ENCODE measurements at places on chromosomes 13 and 19.

- DNase-seq, result peak; percentile 51
Observed at GRCh38 chr19:41876847-41877832, at the start of gene CD79A. TSS of gene CD79A (plus strand) at chr19:41877279. CDS start at chr19:41877305, 26 bp downstream.

DNA sequence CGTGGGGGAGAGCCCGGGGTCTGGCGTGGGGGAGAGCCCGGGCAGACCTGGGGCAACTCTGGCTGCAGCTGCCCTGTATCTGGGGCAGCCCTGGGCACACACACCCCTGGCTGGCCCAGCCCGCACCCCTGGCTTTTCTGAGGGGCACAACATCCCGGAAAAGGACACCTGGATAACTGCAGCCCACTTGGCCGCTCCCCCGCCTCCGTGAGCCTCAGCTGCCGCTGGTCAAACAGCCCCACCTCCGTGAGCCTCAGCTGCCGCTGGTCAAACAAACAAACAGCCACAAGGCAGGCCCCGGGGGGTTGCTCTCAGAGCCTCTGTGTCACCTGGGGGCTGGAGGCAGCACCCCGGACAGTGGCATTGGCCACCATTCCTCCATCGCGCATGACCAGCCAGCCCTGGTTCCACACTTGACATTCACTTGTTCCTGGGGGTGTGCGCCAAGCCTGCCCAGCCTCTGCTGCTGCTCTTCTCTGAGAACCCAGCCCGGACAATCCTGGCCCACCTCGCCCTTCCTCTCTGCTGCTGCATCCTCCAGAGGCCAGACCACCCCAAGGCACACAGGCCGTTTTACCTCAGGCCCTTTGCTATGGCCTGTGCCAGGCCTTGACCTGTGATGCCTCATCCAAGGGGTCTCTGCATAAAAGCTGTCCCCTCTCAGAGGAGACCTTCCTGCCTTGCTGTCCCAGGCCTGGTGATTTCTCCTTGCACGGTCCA lies 19.9 kb downstream of the CEBPG start:
- DNase-seq, result no peak

- DNase-seq, result no peak
Observed at GRCh38 chr19:30113186-30113585, 171.1 kb downstream of the URI1 start.

- DNase-seq, result peak; percentile 67
Observed at GRCh38 chr13:25292301-25292700, 5.0 kb upstream of the MTMR6 start.

GRCh38 chr19:17095141-17095919 lies 19.8 kb downstream of the MYO9B start:
- no peak for DNase-seq

- DNase-seq, result no peak
Observed at GRCh38 chr19:13020002-13020414, 24.7 kb downstream of the NFIX start.

DNA sequence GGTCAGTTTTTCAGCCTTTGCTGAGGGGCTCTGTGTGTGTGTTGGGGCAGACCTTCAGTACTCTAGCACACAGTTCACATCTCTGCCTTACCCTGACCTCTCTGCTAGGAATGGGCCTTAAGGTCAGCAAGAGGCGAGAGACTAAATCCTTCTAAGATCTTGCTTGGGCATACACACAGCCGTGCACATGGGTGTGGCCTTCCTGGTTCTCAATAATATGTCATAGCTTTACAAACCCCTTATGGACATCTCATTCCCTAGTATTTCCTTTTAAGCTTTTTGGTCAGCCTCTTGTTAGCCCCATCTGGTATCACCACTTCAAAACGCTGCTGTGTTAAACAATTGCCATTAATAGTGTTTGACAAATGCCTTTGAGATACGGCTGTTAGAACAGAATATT lies 69.4 kb upstream of the SPATA13 start:
- no peak for DNase-seq

- DNase-seq, result no peak
Observed at GRCh38 chr13:102484329-102484728, 82.5 kb upstream of the FGF14 start.

- DNase-seq, result peak; percentile 45
Observed at GRCh38 chr13:49424011-49424560, 19.8 kb downstream of the CAB39L start.

GRCh38 chr13:71306821-71307220 lies 560.2 kb downstream of the DACH1 start:
- no peak for DNase-seq

- DNase-seq, result no peak
Observed at GRCh38 chr13:42883142-42883541, 101.8 kb downstream of the FAM216B start.

GRCh38 chr13:62625214-62625881 lies 1209.7 kb upstream of the PCDH20 start:
- DNase-seq, result no peak

DNA sequence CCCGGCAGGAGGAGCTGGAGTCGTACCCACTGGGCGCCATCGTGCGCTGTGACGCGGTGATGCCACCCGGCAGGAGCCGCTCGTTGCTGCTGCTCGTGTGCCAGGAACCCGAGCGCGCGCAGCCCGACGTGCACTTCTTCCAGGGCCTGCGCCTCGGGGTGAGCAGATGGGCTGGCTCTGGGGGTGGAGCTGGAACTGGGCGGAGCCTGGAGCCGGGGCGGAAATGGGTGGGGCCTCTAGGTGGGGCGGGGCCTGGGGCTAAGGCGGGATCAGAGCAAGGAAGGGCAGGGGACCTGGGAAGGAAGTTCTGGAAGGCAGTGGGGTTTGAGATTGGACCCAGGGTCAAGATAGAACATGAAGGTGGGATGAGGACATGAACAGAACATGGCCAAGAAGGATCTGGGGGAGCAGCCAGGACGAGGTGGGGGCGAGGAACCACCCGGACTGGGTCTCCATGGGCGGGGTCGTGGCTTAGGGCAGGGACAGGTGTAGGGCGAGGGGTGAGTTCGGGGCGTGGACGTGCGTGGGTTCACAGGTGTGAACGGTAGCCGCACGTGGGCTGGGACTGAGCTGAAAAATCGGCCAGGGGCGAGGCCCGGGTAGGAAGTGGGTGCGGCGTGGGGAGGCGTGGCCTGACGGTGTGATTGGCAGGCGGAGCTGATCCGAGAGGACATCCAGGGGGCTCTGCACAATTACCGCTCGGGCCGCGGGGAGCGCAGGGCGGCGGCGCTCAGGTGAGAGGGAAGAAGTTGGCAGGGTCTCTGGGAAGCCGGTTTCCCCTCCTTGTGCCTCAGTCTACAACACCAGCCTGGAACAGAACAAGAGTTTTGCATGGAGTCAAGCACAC lies 4.7 kb downstream of the EPS8L1 start:
- peak; percentile 75 for DNase-seq

GRCh38 chr13:97140611-97141010 lies 81.5 kb upstream of the MBNL2 start:
- no peak for DNase-seq

DNA sequence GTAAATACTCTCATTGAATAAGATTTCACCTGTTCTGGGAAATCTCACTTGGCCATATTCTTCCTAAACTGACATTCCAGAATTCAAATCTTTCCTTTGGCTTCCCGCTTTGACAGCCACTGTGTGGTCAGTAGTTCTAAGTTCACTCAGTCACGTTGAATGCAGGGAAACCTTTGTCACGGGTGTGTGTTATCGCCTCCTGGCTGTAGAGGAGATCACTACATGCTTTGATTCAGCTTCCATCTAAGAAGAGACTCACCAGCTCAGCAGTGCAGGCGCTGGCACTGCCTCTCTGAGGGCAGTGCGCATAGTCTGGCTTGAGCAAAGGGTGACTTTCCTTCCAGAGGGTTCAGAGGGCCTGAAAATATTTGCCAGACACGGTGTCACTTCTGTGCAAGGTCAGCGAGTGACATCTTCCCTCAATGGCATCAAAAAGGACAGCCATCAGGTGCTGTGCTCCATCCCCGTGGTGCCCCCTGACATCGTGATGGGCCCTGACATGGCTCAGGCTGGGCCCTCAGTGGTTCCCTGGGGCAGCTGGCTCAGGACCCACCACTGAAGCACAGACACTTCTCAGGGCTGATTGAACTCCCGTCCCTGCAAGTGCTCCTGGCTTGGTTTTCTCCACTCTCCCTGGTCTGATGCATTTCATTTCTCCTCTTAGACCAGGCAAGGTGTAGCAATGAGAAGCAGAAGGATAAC lies 635.4 kb upstream of the ARGLU1 start:
- DNase-seq, result no peak

DNA sequence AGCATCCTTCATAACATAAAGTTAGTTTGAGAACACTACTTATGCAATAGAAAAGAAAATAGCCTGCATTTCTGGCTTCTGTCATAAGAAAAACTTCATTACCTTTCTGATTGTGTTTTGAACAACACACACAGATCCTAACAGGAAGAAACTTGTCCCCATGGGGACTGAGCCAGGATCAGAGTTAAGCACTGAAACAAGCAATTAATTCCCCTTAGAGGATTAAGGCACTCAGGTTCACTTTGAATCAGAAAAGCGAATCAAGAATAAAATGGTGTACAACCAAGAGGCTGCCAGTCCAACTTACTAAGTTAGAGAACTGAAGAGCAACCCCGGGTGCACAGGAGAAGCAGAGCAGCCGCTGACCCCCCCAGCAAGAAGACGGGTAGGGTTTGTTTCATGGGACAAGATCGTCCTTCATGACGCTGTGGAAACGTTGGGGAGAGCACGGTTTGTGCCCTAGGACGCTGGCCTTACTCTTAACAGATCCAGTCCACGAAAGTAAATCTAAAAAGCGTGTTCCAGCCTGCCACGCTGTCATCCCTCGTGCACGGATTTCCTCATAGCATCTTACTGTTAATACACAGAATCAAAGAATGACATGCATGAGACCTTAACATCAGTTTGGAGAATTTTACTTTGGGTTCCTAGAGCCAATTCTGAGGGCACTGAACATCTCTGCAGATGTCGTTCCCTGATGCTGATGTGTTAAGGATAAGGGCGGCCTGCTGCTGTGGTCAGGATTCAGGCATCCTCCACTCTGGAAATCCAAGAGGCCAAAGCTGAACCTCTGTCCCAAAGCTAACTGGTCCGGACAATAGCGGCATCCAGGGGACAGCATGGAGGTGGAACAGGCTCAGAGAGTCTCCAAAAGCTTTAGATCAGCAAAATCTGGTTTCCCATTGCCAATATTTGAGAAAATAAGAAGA lies 46.4 kb downstream of the GGACT start:
- no peak for DNase-seq

DNA sequence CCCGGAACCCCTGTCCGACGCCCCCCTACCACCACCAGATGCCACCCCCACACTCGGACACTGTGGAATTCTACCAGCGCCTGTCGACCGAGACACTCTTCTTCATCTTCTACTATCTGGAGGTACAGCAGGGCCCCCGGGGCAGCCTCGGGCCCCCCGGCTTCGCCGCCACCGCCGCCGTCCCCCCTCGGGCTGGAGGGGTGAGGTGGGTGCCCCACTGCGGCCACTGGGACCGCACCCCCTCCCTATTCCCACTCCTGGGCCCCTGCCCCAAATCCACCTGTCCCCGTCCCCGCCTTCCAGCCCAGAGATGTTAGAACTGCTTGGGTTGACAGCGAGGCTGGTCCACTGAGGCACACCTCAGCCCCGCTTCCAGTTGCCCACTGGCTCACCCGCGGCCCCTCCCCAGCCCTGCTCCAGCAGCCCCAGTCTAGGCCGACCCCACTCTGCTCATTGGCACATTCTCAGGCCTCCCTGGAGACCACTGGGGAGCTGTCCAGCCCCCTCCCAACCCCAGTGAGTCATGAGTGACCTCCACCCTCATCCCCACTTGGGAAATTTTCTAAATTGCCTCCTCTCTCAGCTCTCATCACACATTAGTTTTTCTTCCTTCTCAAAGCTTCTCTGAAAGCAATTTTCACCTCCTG lies 6.5 kb downstream of the LENG1 start:
- no peak for DNase-seq

- peak; percentile 64 for DNase-seq
Observed at GRCh38 chr19:40596608-40597328, 4.4 kb upstream of the LTBP4 start.

- no peak for DNase-seq
Observed at GRCh38 chr19:48818234-48818820, 7.5 kb upstream of the BCAT2 start.

GRCh38 chr19:51226067-51226466 lies 1.2 kb downstream of the CD33 start:
- peak; percentile 18 for DNase-seq

DNA sequence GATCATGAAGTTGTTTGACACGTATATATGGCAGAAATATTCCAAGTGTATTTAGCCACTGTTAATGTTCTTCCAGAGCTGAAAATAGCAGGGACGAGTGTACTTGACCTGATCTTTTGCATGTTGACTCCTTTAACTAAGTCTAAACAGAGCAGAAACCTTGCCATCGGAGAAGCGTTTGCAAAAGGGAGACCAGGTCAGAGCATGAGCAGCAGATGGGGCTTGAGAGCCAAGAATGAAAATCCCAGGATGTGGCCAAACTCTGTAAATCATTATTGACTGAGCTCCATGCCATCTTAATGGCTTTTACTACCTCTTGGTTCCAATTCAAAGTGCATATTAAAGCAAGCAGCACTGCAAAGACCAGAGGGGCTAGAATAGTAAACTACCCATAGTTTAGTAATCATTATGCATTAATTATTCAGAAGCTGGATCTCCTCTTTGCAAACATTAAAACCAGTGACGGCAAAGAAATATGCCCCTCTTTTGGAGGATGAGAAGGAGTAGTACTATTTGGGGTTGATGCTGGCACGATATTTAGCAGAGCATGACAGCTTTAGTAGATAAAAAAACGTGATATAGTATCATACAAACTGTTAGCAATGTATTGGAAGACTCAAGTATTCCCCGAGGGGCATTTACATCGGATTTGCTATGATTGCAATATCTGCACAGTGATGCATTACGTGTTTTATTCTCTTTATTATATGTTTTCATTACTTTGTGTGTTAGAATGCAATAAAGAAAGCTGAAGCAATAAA lies 55.7 kb downstream of the FAM216B start:
- no peak for DNase-seq

- peak; percentile 51 for DNase-seq
Observed at GRCh38 chr19:15702534-15702930, 25.3 kb upstream of the OR10H2 start.

GRCh38 chr13:34657716-34658115 lies 284.4 kb upstream of the NBEA start:
- DNase-seq, result no peak

- no peak for DNase-seq
Observed at GRCh38 chr19:30297969-30298368, 74.2 kb upstream of the ZNF536 start.

DNA sequence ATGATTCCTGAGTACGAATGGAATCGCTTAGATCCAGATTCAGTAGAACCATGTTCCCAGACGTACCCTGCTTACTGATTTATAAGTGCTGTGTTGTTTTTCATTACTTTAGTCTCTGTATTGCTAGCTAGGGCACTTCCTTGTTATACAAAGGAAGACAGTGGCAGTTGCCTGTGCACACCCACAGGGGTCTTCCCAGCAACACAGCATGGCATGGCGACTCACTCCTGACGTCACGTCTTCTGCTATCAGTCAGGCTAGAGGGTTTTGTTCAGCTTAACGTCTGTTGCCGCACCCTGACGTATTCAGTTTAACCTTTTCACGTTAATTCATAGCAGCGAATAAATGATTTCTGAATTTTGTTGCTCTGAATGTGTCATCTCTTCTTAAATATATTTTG lies 295.1 kb downstream of the MYO16 start:
- DNase-seq, result no peak

- DNase-seq, result no peak
Observed at GRCh38 chr13:94224670-94225069, 254.8 kb downstream of the DCT start.

All from inflammatory macrophage treated with lipopolysaccharide for 4 hours (primary cell).